ENCODE measurements at places on chromosomes 7 and 10.

GRCh38 chr10:115989621-115990020, 283.4 kb downstream of the GFRA1 start:
- no peak for DNase-seq

- DNase-seq = no peak
Measured at GRCh38 chr10:104324221-104324686, 14.0 kb downstream of the ITPRIP start.

DNA sequence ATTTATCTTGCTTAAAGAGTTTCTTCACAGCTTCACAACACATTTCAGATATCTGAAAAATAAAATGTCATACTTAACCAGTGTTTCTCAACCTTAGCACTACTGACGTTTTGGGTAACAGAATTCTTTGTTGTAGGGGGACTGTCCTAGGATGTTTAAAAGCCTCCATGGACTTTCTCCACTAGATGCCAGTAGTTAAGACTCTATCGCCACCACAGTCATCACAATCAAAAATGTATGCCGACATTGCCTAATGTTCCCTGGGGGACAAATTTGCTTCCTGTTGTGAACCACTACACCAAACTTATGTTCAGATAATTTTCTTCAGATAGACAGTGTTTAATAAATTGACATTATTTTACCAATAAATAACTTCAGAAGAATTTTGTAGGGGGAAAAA, 13.4 kb downstream of the NOC3L start:
- no peak for DNase-seq

GRCh38 chr7:95602421-95602820, 6.1 kb upstream of the PDK4 start:
- no peak for DNase-seq

DNA sequence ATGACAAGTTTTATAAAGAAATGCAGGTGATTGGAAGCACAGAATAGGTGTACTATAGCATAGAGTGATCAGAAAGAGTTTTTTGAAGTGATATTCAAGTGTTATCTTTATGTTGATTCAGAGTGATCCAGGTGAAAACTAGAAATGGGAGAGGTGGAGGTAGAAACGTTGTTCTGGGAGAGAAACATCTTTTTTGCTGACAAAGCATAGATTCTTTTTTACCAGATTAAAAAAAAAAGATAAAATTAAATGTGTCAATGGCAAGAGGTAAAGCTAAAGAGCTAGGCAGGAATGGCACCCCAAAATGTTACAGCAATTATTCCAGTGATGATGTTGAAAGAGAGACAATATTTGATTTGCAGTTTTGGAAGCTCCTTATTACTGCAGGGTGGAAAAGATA, 12.6 kb upstream of the VSTM2A start:
- no peak for DNase-seq

- DNase-seq = no peak
Measured at GRCh38 chr7:70457482-70457881, 674.5 kb upstream of the GALNT17 start.

DNA sequence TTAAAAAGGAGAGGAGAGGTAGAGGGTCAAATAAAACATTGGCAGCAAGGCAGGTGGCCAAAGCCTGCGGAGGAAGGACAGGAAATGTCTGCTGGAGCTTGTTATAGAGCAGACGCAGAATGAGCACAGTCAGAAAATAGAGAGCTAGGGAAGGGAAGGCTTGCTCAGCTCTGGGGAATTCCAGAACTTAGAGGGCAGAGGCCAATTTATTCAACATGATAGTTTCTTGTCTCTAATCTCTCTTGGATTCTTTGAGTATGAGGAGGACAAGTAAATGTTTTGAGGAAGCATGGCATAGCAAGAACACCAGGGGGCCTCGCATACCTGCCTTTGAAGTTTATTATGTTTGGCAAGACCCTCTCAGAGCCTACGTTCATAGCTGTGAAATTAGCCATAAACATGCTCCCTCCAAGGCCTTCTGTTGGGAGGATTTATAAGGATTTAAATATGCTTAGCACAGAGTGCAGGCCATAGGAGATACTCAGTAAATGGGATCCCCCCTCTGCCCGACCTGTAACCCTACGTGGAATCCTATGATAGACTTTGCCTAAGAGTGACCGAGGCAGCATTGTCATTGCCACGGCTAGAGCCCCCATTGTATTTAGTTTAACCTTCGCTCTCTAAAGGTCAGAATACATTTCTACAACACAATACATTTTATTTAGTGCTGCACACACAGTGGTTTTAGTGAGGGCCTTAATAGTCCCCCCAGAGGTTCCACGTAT, 293.9 kb downstream of the CCDC3 start:
- DNase-seq = no peak

GRCh38 chr7:22445853-22446252, 54.1 kb downstream of the STEAP1B start:
- no peak for DNase-seq

DNA sequence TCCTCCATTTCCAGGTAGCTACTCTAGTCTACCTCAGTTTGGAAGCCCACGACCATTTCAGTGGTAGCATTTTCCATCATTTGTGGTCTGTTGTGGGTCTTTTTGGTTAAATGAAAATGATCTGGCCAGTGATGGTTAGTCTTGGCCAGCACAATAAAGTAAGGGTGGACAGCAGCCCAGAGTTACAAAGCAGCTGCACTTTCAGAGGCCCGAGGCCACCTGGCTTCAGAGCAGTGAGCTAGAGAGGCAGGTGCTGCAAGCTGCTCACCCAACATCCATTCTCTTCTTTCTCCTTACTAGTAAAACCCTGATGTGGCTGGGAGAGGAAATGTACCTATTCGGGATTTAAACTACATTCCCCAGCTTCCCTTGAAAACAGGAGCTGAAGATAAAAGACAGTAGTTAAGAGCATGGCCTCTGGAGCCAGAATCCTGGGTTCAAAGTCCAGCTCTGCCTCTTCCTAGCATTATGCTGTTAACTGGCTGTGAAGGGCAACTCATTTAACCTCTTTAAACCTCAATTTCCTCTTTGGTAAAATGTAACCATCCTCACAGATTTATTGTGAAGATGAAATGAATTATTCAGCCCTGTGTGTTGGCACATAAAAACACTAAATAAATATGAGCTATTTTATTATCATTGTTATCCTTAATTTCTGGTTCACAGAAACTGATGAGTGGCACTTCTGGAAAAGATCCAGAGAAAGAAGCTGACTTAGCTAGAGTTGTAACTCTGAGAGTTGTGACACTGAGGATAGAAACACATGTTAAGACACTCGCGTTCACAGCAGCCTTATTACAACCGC, 517.4 kb downstream of the PARD3 start:
- peak; percentile 13 for DNase-seq

- no peak for DNase-seq
Measured at GRCh38 chr7:53272081-53272480, 236.6 kb downstream of the POM121L12 start.

- no peak for DNase-seq
Measured at GRCh38 chr10:126135941-126136595, 239.7 kb downstream of the FANK1 start.

- no peak for DNase-seq
Measured at GRCh38 chr7:50481867-50482266, 31.7 kb upstream of the FIGNL1 start.

DNA sequence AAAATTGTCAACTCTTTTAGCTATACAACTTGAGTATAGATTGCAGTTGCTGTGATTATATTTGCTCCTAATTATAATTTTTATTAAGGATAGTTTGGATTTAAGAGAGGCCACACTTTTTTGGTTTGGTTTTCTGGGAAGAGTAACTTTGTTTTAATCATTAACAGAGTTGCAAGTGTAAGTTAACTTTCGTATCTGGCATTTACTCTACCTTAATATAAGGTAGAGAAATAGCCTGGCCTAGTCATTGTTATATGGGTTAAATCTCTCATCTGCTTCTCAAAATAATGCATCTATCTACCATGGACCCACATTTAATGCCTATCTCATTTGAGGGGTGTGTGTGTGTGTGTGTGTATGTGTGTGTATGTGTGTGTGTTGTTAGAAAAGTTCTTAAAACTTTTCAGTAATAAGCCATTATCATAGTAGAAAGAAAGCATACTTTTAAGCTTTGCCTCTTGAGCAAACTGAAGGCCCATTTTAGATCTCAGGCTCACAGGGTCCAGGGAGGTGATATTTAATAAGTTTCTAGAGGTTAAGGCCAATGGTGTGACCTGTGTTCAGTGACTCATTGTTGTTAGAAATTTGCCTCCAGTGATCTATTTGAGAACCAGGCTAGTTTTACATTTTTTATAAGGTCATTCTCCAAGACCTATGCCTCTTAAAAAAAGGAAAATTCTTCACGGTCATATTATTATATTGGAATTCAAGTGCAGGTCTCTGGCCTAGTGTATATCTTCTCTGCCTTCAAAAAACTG, 10.9 kb upstream of the TEX47 start:
- no peak for DNase-seq

- DNase-seq = no peak
Measured at GRCh38 chr10:74891053-74891452, 64.7 kb downstream of the KAT6B start.

DNA sequence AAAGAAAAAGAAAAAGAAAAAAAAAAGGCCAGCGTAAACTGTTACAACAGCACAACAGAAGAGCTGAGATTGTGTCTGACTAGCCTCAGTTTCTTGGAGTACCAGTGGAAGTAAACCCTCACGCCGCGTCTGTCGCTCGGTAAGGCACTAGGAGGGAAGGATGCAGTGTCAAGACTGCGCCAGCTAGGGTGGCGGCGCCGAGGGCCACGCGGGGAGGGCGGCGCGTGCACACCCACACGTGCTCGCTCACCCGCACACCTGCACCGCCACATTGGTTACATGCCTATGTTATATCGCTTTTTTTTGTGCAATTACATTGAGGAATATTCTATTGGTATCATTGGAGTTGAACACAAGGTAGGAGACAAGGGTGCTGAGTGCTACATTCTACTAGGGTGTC, 48.2 kb downstream of the CLEC2L start:
- DNase-seq = no peak

DNA sequence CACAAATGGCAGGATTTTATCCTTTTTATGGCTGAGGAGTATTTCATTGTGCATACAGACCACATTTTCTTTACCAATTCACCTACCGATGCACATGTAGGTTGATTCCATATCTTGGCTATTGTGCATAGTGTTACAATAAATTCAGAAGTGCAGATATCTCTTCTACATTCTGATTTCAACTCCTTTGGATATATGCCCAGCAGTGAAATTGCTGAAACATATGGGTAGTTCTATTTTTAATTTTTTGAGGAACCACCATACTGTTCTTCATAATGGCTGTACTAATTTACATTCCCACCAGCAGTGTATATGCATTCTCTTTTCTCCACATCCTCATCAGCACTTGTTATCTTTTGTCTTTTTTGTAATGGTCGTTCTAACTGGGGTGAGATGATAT, 1290.3 kb downstream of the XPNPEP1 start:
- no peak for DNase-seq

- DNase-seq = no peak
Measured at GRCh38 chr10:79249186-79250121, 97.8 kb upstream of the PPIF start.

GRCh38 chr7:154546946-154547587, 455.9 kb downstream of the PAXIP1 start:
- DNase-seq = no peak

- no peak for DNase-seq
Measured at GRCh38 chr10:60828489-60828852, 50.2 kb downstream of the CDK1 start.

GRCh38 chr10:130042381-130042780, 68.2 kb downstream of the C10orf143 start:
- no peak for DNase-seq
